Stimulated activated CD4-positive, alpha-beta T cell treated with anti-CD3 and anti-CD28 coated beads, Interleukin-2, amount 100 ng/mL, for 24 hours (primary cell): ENCODE measurements at places on chromosomes 12 and 14.

- DNase-seq: no peak
Observed at GRCh38 chr14:100032738-100033137, 32.5 kb upstream of the EVL start.

DNA sequence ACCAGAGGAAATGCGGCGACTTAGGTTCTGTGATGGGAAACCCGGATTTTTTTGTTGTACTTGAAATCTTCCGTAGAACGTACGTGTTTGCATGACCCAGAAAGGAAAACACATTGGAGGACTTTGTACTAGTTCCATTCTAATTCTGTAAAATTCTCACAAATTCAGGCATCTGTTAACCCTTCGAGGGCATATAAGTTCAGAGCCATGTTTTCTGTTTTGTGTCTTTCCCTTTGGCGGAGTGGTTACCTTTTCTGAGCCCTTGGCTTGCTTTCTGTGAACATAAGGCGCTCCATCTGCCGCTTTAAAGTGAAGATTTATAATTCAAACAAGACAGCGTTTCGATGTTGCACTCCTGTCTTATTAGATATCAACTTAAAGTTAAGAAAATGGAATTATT lies 34.2 kb downstream of the BICD1 start:
- no peak for DNase-seq

GRCh38 chr12:41485203-41485602 lies 297.1 kb downstream of the PDZRN4 start:
- no peak for DNase-seq

GRCh38 chr12:10291030-10291429 lies 16.6 kb upstream of the KLRD1 start:
- no peak for DNase-seq

DNA sequence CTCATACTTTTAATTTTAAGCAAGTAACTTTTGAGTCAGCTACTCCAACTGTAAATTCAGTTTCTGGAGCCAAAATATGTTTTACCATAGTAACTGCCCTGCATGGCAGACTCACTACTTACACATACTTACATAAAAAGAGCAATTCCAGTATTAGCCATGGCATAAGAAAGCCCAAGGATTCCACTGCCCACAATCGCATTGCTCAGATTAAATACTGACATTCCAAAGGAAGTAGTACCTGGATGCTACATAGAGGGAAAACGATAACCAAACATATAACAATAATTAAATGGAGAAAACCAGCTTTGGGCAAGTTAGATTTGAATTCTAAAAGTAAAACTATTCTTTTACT lies 2.2 kb downstream of the SLC38A2 start:
- DNase-seq: no peak

DNA sequence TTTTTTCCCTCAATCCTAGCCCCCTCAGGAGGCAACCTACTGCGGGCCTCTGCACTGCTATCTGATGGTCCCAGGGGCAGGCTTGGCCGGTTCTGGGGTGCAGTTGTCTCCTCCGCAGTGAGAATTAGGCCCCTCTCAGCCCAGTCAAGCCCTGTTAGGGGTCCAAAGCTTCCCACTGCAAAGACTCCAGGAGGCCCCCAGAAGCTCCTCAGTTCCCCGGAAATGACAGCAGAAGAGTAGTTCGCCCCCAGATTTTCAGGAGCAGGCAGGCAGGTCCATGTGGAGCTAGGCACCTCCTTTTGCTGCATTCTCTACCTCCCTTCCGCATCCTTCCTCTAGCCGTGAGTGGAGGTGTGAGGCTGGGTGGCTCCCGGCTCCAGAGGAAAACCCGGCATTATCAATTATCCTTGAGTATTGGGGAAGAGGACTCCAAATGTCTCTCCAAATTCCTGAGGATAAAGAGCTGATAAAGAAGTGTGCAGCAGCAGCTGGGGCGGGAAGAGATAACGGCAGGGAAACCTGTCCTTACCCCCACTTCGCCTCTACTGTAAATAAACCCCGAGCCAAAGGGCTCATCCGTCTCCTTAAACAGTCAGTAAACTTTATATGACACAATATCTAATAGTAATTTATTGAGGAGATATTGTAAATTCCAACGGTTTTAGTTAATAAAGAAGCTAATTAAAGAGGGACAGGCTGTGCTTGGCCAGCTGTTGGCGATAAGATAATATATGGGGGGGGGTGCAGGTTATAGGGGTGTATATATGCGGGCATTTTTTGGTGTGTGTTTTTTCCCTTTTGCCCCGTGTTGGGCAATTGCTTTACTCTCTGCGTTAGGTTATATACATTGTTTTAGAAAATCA lies 641 bp upstream of the HOXC12 start:
- DNase-seq: no peak
